GM18507 (cell line): ENCODE measurements at places on chromosomes 7 and 10.

GRCh38 chr10:103726637-103727036 is 128.7 kb downstream of the SH3PXD2A start:
- no peak for DNase-seq

- DNase-seq: no peak
These were observed 113.1 kb downstream of the TCERG1L start for GRCh38 chr10:131198401-131198800.

GRCh38 chr7:148422030-148422429 is 168.5 kb upstream of the C7orf33 start:
- DNase-seq: no peak

GRCh38 chr7:19030281-19030680 is 87.2 kb downstream of the TWIST1 start:
- DNase-seq: no peak

GRCh38 chr10:22849077-22849805 is 78.6 kb upstream of the ARMC3 start:
- DNase-seq: no peak

GRCh38 chr10:100448951-100449350 is 13.9 kb upstream of the WNT8B start:
- DNase-seq: no peak

DNA sequence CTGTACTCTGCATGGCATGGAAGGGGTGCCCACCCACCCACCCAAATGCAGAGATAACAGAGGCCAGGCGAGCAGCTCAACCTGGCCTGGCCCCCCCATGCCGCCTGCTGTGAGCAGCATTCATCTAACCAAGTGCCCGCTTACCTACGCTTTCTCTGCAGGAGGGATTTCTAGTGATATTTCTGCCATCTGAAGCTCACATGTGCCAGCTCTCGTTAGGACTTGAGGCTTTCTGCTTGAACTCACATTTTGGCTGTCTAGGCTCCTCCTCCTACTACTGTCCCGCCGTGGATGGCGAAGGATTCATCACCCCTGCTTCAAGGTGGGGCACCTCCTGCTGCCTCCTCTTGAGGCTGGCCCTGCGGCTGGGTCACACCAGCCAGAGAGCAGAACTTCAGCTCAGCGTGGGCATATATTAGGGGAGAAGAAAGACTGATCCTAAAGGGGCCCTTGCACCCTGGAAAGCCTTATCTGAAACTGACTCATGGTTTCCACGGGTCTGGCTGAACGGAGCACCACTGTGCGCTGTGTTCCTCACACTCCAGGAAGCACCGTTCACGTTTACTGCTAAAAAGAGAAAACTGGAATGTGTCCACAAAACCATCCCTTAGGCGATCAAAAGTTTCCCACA is 45.5 kb downstream of the CTBP2 start:
- DNase-seq: no peak
